NCI-H2081 (cell line): ENCODE measurements at places on chromosomes 12 and 14.

DNA sequence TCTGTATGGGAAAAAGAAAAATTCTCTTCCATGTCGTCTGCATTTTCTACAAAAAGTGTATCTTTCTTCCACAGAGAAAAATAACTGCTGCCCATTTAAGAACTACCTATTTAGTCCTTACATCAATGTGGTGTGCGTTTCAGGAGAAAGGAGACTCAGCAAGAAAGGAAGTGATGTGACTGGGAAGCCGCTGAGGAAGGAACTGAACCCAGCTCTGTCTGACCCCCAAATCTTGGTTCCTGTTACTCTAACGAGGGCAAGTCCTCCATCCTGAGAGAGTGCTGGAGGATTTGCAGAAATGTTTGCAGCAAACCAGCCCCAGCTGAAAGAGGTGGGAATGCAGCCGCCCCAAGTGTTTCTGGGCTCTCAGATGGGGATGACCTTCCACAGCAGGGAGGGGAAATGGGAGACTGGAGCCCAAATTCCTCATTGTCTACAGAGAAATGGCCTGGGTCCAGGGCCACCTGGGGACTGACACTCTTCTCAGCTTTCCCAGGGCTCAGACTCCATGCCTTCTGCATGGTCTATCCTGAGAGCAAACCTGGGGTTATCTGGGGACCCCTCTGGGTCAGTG is 6.7 kb upstream of the MLEC start:
- DNase-seq, result no peak

DNA sequence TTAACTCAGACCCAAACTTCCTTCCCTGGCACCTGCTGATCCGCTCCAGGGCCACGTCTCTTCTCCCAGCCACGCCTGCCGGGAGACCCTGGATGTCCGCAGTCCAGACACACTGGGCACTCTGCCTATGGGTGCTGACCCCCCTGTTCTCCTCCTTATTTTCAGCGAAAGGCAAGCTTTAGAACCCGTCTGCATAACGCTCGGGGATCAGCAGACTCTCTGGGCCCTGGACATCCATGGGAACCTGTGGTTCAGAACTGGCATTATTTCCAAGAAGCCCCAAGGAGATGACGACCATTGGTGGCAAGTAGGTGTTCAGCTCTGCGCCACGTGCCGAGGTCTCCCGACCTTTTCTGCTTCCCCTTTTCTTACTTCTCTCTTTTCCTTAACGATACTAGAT is 63.9 kb downstream of the ANKRD9 start:
- no peak for DNase-seq

- DNase-seq, result no peak
Observed at GRCh38 chr14:55807881-55808379, 227.9 kb downstream of the KTN1 start.

GRCh38 chr12:107558816-107559382 is 126.7 kb upstream of the PWP1 start:
- no peak for DNase-seq

DNA sequence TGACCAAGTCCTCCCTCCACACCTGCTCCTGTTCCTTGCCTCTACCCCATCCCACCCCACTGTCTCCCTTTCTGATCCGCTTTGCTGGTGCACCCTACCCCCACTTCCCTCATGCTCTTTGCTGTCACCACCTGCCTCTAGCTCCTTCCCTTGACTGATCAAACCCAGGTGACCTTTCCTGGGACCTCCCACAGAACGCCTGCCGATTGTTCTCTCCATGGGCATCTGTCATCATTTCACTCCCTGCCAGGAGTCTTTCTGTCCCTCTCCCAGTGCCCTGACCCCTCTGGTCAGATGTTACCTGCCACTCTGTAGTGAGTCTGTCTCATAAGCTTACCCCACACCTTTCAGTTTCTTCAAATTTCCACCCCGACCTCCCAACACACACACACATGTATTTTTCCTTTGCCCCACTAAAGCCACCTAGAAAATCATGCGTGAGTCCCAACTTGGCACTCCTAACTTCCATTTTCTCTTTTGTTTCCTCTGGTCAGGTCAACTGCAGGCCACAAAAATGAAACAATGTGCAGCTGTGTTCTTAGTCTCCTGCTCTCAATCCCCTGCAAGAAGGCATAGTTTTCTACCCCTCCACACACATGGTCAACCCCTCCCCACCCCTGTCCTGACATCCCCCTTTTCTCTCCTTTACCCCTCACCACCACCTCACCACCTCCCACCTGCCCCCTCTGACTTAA is 229.8 kb downstream of the DPF3 start:
- DNase-seq, result no peak

DNA sequence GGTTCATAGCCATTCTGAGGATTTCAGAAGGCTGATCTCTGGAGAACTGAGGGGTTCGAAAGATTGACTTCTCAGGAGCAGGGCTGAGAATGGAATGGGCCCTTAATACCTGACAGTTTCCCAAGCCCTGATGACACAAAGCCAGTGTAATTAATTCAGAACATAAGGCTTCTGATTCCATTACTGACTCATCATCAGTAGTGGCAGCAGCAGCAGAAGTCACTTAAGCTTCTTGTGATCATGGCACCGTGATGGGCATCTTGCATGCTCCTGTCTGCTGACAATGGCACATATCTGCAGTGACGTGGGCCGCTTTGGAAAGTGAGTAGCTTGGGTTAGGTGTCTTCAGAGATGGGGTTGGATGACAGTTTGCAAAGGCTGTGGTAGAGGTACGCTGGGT is 38.2 kb upstream of the GSG1 start:
- no peak for DNase-seq

- no peak for DNase-seq
Observed at GRCh38 chr12:52837413-52837741, 3.3 kb upstream of the KRT79 start.

- no peak for DNase-seq
Observed at GRCh38 chr12:123126294-123127181, 24.4 kb downstream of the PITPNM2 start.

DNA sequence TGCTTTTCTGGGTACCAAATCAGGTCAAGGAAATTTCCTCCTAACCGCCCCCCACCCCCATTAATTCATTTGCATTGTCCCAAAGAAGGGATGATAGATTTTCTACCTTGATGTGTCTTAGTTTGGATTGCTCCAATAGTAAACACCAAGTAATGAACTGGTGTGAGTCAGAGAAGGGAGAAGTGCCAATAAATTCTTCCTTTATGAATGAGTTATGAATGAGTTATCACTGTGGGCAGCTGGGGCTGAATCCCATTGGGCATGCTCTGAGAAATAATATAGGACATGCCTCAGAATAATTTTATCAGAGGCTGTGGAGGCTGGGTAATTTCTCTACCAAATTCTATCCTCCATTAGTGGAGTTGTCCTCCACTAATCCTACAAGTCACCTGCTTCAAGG is 277.9 kb upstream of the FLRT2 start:
- DNase-seq, result no peak

- no peak for DNase-seq
Observed at GRCh38 chr14:82046512-82047226, 513.0 kb upstream of the SEL1L start.

- no peak for DNase-seq
Observed at GRCh38 chr14:102219316-102219715, 79.6 kb downstream of the WDR20 start.

DNA sequence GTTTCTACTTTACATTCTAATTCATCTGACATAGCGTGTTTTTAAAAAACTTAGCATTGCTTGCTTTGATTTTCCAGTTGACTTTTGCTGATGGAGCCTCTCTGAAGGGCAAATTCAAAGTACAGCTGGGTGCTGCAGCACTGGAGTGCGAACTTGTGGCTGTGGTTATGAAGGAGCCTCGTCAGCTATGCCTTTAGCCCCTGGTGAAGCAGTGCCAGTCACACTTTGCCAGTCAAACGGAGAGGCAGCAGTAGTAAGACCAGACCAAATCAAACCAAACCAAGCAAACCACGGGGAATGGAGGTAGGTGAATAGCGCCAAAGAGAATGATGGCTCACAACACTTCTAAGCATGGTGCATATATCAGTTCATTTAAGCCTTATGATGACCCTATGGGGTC is 15.1 kb upstream of the SLC38A2 start:
- no peak for DNase-seq

- no peak for DNase-seq
Observed at GRCh38 chr12:82121545-82121944, 236.6 kb downstream of the CCDC59 start.

GRCh38 chr12:110179291-110179690 is 55.1 kb downstream of the IFT81 start:
- DNase-seq, result no peak

DNA sequence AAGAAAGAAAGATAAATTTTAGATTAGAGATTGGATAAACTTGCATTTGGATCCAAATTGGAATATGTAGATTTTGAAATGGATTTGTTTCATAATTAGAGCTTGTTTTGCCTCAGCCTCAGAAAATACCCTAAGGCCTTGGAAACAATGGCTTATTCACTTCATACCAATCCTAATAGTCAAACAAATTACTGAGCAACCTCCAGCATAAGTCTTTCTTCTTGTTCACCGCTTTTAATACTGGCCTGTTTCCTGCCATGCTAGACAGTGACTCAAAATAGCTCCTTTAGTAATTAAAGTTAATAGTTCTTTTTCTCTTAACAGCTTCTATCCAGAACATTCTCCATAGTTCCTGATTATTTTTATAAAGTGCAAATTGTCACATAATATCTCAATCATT is 110.9 kb upstream of the DNM1L start:
- no peak for DNase-seq

GRCh38 chr12:110266980-110267620 is 13.9 kb upstream of the ATP2A2 start:
- peak; percentile 87 for DNase-seq

- DNase-seq, result no peak
Observed at GRCh38 chr14:87971010-87971409, 22.0 kb downstream of the GALC start.

GRCh38 chr12:44674875-44675274 is 201.2 kb downstream of the NELL2 start:
- DNase-seq, result no peak

DNA sequence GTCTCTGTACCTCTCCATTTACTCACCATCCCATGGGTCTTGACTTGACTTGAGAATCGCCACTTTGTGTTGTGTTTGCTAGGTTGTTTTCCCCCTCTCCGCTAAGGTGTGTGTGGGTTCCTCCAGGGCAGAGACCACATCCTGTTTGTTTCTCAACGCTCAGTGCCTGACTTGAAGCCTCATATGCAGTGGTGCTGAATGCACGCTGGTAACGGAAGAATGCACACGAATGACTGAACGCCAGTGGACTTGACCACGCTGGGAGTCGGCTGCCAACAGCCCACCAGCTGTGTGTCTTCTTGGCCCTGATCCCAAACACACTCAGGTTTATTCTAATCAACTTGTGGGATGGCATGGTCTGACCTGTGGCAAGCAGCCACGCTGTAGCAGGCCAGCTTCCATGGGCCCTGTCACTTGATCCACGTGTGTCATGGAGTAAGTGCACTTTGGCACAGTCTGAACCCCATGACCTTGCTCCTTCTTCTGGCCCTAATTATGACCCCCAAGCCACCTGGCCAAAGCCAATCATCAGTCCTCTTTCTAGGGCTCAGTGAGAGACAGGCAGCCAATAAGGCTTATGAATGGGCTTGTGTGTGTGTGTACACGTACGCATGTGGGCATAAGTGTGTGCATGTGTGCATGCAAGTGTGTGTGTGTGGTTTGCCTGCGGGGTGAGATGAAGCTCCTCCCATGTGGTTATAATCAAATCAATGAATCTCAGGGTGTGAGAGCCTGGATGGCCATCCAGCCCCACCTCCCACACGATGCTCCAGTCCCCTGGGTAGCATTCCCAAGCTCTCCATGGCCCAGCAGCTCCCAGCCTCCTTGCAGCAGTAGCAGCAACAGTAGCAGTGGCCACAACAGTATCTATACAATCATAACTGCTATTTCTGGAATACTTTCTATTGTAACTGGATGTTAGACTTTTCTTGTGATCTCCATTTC is 6.4 kb upstream of the TC2N start:
- DNase-seq, result no peak

GRCh38 chr12:121550974-121551634 is 29.7 kb downstream of the KDM2B start:
- no peak for DNase-seq

DNA sequence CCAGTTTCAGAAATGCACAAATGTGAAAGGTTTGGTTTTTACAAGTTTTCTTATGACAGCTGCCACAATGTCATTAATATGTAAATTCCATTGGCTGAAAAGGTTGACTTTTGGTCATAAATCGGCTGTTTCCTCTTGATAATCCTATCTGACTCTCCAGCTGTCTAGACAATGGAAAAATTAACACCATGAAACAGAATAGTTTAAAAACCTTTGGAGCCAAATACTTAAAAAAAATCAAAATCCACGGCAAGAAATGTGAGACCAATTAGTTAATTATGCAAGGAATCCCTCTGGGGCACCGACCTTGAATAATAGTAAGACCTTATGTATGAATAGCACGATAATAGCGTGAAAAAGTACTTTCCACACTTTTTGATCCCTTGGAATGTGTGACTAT is 138.0 kb downstream of the ZNF664 start:
- DNase-seq, result no peak

DNA sequence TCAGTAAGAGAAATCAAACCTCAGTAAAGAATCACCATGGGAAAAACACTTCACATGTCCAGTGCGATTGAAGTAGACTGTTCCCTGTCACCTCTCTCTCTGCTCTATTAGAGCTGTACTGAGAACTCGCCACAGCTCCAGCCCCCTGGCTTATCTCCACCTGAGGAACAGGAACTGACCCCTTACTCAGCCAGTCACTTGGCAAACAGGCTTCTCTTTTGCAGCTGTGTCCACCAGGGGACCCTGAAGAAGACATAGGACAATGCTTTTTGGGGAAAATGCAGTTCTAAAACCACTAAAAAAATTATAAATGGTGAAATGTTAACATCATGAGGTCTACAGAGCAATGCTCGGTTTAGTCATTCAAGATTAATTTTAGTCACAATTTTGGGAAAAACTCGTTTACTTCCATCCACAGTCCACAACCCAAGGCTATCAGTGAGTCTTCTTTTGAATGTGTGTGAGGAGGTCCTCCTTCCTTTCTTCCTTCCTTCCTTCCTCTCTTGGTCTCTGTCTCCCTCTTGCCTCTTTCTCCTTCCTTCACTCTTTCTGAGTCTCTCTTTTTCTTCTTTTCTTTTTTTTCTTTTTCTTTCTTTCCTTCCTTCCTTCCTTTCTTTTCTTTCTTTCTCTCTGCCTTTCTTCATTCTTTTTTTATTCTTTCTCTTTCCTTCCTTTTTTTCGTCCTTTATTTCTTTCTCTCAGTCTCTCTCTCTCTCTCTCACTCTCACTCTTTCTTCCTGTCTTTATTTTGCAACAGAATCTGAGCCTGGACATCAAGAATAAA is 1189.5 kb upstream of the TMEM132C start:
- DNase-seq, result no peak

DNA sequence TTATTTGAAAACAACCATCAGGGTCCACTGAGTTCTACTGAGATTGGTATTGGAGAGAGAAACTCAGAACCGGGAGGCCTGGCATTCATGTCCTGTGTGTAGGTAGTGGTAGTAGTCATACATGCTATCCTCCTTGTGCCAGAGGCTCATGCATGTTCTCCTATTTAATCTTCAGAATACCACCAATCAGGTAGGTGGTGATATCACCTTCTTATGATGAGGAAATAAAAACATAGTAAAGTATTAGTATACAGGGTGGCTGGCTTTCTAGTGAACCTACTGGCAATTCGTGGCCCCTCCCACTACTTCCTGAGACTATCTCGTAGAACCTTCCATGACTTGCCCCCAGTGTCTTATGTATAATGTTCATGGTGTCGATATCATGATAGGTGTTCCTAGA is 40.5 kb upstream of the EID3 start:
- DNase-seq, result no peak

- DNase-seq, result no peak
Observed at GRCh38 chr14:100409003-100409360, 85.8 kb downstream of the SLC25A47 start.
